Astrocyte (in vitro differentiated cells and primary cell): ENCODE measurements at places on chromosomes 11 and 22.

GRCh38 chr11:126257764-126258163 is 10.9 kb downstream of the SRPRA start:
- peak; percentile 70 for DNase-seq

DNA sequence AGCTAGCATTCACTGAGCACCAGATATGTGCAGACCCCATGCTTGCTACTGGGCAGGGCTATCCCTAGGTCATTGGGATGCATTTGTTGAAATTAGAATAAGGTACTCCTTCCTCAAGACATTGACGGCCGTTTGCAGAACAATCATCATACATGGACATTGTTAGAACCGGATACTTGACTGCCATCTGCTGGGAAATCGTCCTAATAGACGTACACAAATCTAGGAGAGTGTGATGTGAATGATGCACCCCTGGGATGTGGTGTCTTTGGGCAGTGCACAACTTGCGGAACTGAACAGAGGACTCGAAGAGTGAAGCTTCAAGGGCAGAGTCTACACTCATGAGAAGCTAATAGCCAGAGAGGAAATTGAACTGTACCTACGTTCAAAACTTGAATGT is 35.9 kb downstream of the MYO18B start:
- peak; percentile 13 for DNase-seq

DNA sequence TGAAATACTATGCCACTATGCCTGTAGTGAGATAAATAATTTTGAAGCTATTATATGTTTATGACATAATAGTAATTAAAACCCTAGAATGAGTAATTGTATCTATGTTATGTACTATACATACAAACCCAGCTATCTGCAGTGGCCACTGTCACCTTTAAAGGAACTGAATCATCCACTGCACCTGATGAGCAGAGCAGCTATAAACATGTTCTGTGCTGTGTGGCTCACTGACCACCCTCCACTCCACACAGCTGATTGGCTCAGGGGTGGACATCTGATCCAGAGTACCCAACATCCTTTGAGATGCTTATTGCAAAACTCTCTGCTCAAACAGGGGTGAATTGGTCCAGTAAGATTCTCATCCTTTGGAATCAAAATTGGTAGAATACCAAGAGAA is 19.2 kb upstream of the RRAS2 start:
- no peak for DNase-seq

DNA sequence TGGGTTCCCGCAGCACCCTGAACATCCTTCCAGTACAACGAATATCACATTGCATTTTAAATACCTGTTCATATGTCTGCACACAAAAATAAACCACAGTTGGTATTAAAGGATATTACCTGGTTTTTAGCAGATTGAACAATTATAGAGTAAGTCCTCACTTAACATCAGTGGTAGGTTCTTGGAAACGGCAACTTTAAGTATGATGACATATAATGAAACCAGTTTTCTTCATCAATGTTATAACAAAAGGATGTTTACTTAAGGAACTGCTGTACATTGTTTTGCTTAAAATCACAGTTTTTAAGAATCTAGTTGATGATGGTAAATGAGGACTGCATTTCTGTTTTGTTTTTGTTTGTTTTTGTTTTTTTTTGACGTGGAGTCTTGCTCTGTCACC is 28.0 kb downstream of the TRIM66 start:
- DNase-seq, result no peak

GRCh38 chr11:15976433-15977045 is 379.8 kb downstream of the SOX6 start:
- peak; percentile 71 for DNase-seq

DNA sequence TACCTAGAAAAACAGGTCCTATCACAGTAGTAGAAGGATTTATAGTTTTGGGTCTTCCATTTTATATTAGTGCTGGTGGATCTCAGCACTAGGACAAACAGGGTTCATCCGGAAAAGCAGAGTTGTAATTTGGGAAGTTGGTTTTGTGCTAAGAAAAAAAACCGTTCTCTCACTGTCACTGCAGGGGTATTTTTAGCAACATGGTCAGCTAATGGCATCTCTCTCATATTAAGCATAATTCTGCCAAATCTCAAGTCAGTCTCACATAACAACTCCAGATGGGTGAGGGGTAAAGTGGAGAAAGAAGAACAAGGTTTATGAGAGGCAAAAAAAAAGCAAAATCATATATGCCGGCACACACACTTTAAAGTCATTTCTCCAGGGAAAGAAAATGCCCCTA is 51.6 kb upstream of the GDPD4 start:
- peak; percentile 31 for DNase-seq

GRCh38 chr22:35743326-35743860 is 25.7 kb downstream of the APOL5 start:
- DNase-seq, result no peak

- peak; percentile 74 for DNase-seq
These were observed 73.3 kb upstream of the AMPD3 start for GRCh38 chr11:10381736-10382135.

DNA sequence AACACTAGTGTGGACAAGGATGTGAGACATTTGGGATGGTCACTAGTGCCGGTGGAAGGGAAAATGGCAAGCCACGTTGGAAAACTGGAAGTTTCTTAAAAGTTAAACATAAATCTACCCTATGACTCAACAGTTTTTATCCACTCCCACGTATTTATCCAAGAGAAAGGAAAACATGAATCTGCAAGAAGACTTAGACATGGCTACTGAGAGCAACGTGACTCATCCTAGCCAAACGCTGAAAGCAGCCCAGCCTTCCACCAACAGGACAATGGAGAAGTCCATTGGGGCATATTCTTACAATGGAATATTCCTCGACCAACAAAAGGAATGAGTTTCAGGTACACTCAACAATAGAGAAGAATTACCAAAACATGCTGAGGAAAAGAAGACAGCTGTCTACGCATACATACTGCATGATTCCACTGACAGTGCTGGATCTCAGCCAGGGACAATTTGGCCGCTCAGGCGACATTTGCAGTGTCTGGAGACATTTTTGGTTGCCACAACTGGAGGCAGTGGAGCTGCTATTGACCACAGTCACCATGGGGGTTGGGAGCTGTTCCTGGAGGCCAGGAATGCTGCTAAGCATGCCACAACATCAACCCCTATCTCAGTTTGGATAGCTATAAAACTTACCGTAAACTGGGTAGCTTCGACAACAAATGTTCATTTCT is 21.2 kb downstream of the SYT13 start:
- peak; percentile 94 for DNase-seq

- no peak for DNase-seq
These were observed 349.5 kb downstream of the TBC1D22A start for GRCh38 chr22:47111626-47112581.

DNA sequence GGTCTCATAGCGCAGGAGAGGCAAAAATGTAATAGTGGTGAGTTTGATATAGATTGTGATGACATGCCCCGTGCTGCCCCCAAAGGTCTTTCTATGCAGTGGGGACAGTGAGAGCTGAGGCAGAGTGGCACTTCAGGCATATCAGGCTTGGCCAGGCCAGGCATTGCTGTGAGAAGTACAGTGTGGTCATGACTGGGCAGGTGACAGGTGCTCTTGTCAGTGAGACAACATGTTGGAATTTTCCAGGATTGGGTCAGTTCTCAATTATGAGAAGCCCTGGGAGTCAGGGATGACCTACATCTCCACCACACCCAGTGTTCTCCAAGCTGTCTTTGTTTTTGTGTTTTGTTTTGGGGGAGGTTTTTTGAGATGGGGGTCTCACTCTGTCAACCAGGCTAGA is 3.7 kb downstream of the SNAP29 start:
- DNase-seq, result no peak

DNA sequence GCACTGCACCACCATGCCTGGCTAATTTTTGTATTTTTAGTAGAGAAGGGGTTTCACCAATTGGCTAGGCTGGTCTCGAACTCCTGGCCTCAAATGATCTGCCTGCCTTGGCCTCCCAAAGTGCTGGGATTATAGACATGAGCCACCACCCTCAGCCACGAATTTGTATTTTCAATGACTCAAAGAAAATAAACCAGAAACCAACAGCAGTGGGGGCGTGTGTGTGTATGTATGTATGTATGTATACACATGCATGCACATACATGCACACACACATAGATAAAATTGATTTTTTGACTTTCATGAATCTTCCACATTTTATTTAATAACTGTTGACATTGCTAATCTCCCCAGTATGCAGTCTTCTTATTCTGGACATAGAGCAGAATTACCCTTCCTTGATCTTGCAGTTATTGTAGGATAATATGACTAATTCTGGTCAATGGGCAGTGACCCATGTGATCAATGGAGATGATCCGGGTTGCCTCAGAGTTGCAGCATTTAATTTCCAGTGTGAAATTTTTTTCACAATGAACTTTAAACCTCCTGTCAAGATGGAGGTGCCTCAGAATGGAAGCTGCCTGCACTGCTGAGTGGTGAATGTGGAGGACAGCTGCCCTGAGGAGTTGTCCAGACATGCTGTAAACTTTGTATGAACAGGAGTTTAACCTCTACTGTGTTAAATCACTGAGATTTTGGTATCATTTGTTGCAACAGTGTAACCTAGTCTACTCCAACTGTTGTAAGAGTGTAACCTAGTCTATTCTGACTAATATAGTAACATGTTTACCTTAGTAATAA is 12.8 kb upstream of the PTPN5 start:
- DNase-seq, result no peak

GRCh38 chr22:32636884-32637283 is 162.3 kb downstream of the FBXO7 start:
- DNase-seq, result no peak
